ENCODE measurements at places on chromosomes 12 and 14.
A peak's percentile ranks its signal among the peaks of the same experiment; 100 is the strongest.

DNA sequence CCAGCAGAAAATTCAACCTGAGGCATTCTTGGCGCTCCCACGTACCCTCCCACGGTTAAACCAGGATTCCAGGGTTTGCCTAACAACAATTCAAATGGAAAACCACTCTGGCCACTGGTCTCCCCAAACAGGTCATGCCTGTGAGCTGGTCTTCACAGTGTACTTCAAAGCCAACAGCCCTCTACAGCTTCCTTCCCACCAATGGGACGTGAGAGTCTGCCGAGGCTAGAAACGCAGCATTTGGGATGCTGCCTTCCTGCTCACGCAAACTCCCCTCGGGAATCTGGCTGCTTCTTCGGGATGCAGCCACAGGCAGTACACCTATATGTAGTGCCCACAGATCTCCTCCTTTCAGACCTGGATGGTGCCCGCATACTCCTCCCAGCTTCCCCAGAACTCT, 149.1 kb downstream of the KLHL28 start:
- DNase-seq = no peak

DNA sequence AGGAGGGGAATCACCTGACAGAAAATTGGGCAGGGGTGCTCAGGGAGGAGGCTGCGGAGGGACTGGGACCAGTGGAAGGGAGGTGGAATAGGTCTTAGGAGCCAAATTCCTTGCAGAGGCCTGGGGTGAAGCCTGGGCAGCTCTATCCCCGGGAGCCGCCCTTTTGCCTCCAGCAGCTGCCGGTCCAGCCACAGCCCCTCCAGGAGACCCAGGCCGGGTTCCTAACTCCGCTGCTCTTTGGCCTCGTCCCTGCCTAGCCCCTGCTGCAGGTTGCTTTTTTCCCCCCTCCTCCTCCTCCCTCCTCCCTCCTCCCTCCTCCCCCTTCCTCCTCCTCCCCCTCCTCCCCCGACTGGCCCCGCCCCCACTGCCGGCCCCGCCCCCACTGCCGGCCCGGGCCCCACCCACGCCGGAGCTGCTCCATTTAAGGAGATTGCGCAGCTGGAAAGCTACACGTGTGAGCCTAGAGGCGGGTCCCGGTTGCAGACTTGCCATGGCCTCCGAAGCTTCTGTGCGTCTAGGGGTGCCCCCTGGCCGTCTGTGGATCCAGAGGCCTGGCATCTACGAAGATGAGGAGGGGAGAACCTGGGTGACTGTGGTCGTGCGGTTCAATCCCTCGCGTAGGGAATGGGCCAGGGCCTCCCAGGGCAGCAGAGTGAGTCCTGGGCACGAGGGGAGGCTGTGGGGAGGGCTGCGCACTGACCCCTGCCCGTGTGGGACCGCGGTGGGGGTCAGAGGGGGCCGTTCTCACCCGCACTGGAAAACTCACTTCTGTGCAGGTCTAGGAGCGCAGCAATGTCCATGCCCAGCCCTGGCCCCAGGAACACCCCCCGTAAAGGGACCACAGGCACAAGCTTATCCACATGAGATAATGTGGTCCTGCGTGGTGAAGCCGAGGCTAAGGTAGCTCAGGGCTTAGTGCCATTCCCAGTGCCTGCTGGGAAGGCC, at the start of gene TCL1B:
Gene TCL1B (plus strand): TSS at position 449 of the 945 bp plus-strand sequence. CDS start 42 bp downstream, at position 491.
- no peak for DNase-seq

- DNase-seq = no peak
These were observed 26.4 kb upstream of the AEBP2 start for GRCh38 chr12:19412844-19413243.

GRCh38 chr12:116832353-116832752, 48.9 kb downstream of the HRK start:
- DNase-seq = no peak

DNA sequence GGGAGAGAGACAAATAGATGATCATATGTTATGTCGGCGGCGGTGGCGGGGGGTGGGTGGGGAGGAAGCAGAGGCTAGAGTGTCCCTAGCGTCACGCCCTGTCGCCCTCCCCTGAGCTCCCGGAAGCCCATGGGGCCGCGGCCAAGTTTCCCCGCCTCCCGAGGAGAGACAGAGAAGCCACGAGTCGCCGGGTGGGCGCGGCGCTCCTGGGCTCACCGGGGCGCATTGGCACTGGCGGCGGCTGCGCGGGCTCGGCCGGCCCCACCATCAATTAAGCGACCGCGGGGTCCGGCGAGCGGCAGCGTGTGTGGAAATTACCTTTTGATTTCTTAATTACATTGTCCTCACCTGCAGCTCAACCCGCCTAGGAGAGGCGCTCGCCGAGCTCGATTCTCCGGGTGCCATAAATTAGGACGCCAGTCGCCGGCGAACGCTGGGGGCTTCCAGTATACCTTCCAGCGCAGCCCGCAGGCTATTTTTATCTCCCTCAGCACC, 119.9 kb upstream of the LHX5 start:
- DNase-seq = peak; percentile 21

DNA sequence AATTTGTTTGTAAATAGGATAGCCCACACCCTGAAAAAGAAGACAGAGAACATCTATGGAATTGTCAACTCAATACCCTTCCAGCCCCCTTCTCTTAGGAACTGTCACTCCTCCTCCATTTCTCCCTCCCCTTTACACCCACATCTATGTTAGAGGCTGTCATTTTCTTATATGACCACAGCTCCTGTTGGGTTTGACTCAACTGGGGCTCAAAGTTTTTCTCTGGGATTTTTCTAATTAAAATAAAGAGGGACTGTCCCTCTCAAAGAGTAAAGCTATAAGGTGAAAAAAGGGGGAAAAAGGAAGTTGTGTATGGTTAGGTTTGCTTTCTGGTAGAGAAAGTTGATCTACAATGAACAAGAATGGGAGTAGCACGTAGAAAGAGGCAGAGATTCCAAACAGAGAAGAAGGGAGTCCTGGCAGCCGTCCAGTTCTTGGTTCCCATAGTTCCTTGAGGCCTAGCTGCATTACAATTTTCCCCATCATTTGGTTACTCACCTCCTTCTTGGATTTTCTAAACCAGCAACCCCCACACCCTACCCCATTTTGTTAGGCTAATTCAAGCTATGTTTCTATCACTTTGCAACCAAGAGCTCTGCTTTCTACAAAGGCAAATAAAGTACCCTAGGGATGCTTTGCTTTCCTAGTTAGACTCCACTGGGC, 44.3 kb upstream of the STK38L start:
- peak; percentile 16 for DNase-seq

DNA sequence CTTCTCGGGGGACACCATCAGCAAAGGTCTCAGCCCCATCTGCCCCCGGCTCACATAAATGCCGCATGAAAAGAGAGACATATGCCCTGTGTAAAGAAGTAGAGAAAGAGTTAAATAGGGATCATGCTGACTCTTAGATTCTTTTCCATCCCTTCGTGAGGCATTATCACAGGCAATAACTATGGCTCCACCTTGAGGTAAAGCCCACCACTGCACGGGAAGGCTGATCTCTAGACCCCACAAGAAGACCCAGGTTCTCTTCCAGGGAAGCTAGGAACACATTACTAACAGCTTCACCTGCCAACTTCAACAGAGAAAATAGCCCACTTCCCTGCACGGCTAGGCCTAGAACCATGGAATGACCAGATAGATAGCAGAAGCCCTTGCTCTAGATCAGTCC, 14.1 kb upstream of the NOP2 start:
- no peak for DNase-seq

DNA sequence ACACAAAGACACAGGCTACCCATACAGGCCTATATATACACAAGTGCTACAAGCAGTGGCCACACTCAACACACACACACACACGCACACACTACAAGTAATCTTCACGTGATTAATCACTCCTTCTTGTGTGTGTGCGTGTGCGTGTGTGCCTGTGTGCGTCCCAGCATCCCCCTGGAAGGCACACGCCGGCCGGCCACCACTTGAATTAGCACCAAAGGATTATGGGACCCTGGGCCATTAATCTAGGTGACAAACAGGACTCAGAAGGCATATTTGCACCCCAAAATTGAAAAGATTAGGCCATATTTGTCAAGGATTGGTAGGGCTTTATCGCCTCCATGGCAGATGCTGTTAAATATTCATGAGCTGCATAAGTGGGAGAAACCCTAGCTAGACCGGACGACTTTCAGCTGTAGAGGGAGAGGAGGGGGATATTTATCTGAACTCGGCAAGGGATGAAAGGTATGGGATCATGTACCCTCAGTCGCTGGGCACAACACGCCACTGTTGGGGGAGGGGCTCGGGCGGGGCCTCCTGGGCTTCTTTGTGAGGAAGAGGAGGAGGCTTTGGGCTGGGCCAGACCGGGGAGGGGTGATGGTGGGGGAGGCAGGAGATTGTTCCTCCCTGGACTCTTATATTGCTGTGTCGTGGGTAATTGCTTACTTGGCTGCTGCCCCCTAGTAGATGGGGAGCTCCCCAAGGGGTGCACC, 89.6 kb upstream of the LHX5 start:
- DNase-seq = no peak

- no peak for DNase-seq
These were observed 22.8 kb upstream of the ACTR10 start for GRCh38 chr14:58177125-58177524.

GRCh38 chr12:24719293-24719721, 229.6 kb downstream of the BCAT1 start:
- DNase-seq = peak; percentile 77

GRCh38 chr14:54711812-54712464, 145.0 kb downstream of the SAMD4A start:
- DNase-seq = no peak

- no peak for DNase-seq
These were observed 111.8 kb downstream of the CAPZA3 start for GRCh38 chr12:18849761-18850160.

DNA sequence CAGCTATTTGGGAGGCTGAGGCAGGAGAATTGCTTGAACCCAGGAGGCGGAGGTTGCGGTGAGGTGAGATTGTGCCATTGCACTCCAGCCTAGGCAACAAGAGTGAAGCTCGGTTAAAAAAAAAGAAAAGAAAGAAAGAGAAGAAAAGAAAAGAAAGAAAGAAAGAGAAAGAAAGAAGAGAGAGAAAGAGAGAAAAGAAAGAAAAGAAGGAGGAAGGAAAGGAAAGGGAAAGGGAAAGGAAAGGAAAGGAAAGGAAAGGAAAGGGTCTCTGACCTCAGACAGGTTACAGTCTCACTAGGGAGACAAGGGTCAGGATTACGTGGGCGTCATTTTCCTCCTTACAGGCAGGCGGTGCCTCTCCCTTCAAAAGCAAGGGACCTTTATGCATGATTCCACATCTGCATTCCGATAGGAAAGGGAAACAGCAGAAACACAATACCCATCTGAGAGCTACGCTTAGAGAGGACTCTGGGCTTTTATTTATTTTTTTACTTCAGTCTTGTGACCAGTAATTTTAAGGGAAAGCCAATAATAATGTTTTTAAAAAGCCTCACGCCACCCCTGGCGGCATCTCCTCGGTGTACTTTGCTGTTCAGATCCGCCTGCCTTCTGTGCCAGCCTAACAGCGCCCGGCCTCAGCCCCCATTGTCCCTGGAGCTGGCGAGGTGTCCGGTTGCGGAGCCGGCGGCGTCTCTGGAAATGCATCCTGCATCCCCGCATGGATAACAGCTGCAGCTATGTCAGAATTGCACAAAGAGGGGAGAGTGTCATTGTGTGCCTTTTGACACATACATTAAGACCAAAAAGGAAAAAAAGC, 945 bp upstream of the HIP1R start:
- DNase-seq = peak; percentile 48

GRCh38 chr12:47819138-47819895, 386 bp downstream of the HDAC7 start:
- DNase-seq = peak; percentile 75

All from activated CD4-positive, alpha-beta T cell treated with anti-CD3 and anti-CD28 coated beads for 36 hours (primary cell).